Hematopoietic multipotent progenitor cell treated with erythropoietin and hydrocortisone succinate and interleukin-3 and kit ligand, for 6 days (in vitro differentiated cells): ENCODE measurements at places on chromosomes 1 and 21.

DNA sequence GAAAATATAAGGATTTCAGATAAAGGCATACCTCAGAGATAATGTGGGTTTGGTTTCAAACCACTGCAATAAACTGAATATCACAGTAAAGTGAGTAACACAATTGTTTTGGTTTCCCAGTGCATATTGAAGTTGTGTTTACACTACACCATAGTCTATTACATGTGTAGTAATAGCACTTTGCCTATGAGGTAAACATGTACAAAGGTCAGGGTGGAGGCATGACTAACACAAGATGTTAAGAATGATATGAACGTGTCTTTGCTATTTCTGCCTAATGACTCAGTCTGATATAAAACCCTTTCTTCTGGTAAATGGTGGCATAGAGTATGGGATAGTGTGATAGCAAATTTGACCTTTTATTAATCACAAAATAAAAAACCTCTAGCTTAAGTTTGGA is 621.5 kb upstream of the ADGRL2 start:
- DNase-seq: peak; percentile 5

- no peak for DNase-seq
These were observed 38.8 kb upstream of the RGS8 start for GRCh38 chr1:182723200-182723599.

- DNase-seq: no peak
These were observed 34.9 kb upstream of the PTGFRN start for GRCh38 chr1:116874733-116875249.

DNA sequence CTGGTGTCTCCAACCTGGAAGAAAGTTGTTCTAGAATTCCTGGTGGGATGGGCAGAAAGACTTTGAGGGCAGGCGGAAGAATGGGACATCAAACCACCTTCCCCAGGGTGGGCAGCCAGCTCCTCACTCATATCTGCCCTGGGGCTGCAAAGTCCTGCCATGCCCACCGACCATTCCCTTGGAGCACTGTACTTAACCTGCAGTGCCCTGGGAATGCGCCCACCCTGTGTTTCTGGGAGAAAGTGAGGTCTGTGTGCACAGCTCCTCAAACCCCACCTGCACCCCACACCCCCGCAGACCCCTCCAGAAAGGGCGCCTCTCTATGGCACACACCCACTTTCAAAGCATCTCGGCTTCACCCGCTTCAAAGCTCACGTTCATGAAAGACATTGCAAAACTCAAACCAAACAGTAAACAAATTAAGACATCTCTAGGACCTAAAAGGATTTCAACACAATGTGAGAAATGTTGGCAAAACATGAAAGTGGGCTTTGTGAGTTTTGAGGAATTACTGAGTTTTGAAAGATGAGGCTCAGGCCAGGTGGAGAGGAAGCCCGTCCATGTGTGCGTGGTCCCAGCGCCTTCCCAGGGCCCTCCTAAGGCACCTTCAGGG is 25.1 kb downstream of the KRTAP10-1 start:
- DNase-seq: no peak

DNA sequence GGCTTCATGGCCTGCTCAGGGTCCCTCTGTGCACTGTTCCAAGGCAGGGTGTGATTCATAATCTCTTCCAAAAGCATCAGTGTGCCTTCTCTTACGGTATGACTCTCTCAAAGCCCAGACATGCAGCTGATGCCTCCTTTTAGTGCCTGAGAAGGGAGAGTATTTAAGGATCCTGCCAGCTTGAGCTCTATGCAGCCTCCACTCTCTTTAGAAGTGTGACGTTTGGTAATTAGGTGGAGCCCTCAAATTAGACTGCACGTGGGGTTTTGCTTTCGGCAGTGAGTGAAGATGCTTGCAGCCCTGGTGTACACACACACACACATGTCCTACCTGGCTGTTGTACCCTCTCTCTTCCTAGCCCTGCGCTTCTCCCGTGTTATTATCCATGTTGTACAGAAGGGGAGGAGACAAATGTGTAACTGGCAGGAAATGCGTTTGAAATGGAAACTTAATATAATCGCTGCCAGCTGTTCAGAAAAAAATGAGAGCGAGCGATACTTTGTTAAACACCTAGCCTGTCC is 2.6 kb upstream of the C1orf174 start:
- no peak for DNase-seq

DNA sequence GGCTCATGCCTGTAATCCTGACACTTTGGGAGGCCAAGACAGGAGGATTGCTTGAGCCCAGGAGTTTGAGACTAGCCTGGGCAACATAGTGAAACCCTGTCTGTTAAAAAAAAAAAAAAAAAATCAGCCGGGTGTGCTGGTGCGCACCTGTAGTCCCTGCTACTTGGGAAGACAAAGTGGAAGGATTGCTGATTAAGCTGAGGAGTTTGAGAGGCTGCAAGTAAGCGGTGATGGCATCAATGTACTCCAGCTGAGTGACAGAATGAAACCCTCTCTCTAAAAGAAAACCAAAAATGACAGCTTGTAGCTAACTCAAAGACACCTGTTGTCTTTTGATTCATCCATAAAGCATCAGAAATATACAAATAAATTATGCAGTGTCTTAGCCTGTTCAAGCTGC is 31.8 kb downstream of the SIPA1L2 start:
- DNase-seq: no peak

DNA sequence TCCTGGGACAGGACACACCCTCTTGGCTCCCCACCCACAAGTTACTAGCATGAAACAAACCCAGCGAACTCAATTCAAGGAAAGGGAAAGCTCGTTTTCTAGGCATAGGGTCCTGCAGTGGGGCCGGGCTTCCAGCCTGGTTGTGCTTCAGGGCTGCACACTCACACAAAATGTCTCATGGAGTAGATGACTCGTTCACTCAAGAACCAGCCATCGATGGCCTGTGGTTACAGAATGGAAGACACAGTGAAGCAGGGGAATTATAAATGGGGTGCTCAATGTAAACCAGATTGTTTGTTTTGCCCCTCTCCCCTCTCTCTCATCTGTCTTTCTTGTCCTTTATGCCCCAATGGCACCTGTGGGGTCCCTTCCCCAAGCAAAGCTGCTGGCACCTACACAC is 56.0 kb upstream of the COX20 start:
- no peak for DNase-seq

GRCh38 chr1:157992031-157992832 is 1.2 kb upstream of the KIRREL1 start:
- DNase-seq: peak; percentile 78

GRCh38 chr1:156463874-156464273 is 36.7 kb downstream of the MEF2D start:
- no peak for DNase-seq

DNA sequence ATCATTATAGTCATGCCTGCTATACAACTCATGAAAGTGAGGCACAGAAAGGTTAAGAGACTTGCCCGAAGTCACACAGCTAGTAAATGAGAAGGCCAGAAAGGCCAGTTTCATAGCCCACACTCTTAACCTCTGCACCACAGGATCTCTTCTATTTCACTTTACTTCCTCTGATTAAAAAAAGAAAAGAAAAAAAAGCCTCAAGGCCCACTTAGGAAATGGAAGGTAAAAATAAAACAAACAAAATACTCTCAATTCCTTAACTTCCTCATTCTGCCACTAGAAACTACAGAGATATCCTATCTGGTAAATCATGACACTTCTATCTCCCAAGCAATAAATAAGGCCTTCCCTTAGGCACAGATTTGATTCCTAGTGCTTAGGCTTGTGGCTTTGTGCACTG is 7.6 kb upstream of the ENAH start:
- DNase-seq: no peak

DNA sequence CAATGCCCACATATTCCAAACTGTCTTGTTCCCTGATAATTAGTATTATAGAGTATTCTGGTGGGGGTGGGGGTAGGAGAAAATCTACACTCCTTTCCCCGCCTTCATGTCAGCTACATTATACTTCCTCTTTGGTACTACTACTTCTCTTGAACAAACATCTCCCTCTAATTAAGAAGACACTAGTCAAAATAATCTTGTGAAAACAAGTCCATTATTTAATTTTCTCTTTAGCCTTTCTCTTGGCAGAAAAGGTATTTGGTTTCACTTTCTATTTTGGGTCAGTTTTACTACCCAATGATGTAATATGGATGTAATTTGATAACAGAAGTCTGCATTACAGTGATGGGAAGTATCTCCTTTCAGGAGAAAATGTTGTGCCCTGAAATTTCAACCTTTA is 22.5 kb downstream of the NTMT2 start:
- no peak for DNase-seq

DNA sequence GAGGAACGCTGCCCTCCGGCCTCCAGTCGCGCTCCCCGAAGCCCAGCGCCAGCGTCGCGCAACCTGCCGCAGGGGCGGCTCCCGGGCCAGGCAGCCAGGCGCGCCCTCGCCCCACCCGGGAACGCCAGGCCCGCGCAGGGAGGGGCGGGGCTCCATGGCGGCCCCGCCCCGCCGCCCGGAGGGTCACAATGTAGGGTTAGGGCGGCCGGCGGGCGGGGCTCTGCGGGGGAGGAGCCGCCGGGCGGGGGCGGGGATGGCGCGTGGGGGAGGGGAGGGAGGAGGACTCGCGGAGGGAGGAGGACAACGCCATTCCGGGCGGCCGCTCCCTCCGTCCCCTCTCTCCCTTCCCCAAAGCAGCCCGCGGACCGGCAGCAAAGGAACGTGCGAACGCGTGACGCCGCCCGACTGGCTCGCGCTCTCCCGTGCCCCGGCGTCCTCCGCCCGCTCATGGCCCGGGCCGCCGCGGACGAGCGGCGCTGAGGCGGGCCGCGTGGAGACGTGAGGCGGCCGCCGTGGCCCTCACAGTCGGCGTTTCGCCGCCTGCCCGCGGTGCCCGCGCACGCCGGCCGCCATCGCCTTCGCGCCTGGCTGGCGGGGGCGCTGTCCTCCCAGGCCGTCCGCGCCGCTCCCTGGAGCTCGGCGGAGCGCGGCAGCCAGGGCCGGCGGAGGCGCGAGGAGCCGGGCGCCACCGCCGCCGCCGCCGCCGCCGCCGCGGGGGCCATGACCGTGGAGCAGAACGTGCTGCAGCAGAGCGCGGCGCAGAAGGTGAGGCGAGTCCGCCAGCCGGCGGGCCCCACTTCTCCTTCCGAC is at the start of gene USP25:
USP25 (plus strand) TSS at position 309 of the 810 bp plus-strand sequence; CDS start at position 721, 412 bp downstream.
- peak; percentile 91 for DNase-seq

DNA sequence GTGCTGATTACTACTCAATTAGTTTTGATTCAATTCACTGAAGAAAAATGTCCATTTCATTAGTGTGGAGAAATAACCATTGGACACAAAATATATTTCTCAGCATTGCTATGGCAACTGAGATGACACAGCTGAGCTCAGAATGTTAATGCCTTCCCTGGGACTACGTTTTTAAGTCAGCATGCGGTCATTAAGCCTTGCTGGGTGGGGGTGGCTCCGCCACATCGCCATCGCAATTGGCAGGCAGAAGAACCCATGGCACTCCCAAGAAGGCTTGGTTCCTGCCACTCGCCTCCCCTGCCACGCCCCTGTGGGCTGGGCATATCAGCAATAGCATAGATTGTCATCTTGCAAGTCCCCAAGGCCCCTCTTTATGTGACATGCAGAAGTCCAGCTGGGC is 256.7 kb upstream of the CAMK1G start:
- DNase-seq: no peak

GRCh38 chr1:239914751-239915231 is 176.9 kb upstream of the FMN2 start:
- DNase-seq: no peak

DNA sequence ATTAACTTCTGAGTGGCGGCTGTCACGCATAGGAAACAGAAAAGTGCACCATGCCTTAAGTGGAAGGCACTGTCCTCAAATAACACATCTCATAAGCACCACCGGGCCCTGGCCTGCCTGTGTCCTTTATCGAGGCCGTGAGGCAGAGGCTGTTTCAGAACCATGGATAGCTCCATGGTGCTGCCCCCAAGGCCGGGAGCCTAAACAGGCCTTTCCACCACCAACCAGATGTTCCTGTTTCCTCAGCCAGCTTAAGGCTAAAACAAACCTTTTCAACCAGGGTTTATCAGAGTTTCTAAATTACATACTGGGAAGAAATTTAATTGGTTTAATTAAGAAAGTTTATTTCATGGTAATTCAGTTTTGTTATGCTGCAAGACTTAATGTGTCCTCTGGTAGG is 114.4 kb downstream of the DMRTA2 start:
- peak; percentile 82 for DNase-seq

DNA sequence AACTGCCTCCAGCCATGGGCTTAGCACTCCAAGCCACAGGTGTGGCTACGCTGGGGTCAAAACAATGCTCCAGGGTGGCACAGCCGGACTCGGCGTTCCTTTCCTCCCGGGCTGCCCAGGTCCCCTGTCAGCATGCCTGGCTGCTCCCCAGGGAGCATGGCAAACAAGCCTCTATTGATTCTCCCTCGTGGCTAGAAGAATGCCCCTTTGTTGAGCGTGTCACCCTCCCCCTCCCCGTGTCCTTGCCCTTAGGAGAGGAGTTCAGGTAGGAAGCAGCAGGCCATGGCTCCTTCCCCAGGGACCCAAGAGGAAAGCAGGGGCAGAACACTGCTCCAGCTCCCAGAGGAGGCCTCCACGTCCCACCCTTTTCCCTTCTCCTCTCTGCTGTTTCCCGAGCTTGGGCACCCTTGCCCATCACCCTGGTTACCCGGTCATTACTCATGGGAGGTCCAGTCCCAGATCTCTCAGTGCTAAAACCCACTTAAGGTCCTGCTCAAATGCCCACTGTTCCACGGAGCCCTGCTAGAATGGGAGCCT is 57.4 kb upstream of the CITED4 start:
- no peak for DNase-seq

- no peak for DNase-seq
These were observed 79.9 kb downstream of the LACTBL1 start for GRCh38 chr1:22892789-22893188.

- DNase-seq: no peak
These were observed 318.9 kb downstream of the ZNF326 start for GRCh38 chr1:90313778-90314177.

DNA sequence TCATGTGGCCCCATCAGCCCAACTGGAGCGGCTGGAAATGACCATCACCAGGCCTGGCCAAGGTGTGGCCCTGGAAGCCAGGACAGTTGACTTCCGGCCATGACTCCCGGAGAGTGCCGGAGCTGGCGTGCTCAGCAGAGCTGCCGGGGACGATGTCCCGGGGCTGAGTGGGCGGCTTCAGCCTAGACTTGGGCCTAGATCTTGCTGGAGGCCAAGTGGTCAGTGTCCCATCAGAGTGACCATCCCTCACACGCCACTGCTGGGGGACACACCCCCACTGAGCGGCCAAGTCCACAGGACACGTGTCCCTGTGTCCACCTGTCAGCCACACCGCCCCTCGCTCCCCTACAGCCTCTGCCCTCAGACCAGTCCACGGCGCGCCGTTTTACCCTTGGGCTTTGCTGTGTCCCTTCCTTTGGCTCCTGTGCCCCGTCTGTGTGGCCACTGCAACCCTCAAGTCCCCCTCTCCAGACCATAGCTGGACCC is 4.0 kb downstream of the FAAP20 start:
- DNase-seq: no peak

- peak; percentile 78 for DNase-seq
These were observed 2.5 kb downstream of the ATP1B1 start for GRCh38 chr1:169108863-169109560.
